ENCODE measurements at places on chromosomes 4 and X. TPM values are rescaled to one million over a fixed set of nuclear protein-coding genes. Genes with fewer than 3 reads are reported as not detected.
A peak's percentile ranks its signal among the peaks of the same experiment; 100 is the strongest.

- no peak for DNase-seq
Observed at GRCh38 chr4:68617003-68617698, 41.0 kb upstream of the UGT2B17 start.

GRCh38 chr4:180566492-180566891 is 1676.7 kb upstream of the TENM3 start:
- no peak for DNase-seq

DNA sequence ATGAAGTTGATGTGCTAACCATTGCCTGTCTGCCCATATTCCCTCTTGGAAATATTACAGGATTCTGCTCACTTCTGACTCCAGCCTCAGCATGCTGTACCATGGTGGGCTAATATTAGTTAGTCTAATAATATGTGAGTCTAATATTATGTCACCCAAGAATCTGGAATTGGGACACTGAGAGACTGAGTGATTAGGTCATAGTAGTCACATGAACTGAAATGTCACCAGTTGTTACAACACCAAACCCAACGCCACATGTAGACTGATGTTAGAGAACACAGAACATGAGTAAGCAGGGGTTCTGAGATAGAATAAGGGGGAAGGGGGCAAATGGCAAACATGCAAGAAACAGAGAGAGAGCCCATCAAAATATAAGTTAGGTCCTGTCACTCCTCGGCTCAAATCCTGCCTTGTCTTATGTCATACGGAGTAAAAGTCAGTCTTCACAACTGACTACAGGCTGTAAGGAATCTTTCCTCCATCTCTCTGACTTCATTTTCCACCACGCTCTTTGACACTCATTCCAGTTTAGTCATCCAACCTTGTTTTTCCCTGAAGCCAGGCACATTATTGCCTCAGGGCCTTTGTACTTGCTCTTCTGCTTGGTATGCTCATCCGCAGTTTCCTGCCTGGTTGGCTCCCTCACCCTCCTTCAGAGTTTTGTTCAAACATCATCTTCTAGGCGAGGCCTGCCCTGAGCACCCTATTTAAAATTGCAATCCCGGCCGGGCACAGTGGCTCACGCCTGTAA is 9.6 kb upstream of the SLAIN2 start:
- no peak for DNase-seq

- DNase-seq: no peak
Observed at GRCh38 chr4:172989984-172990820, 178.4 kb upstream of the GALNT7 start.

- no peak for DNase-seq
Observed at GRCh38 chr4:1802151-1802715, 9.1 kb downstream of the FGFR3 start.

DNA sequence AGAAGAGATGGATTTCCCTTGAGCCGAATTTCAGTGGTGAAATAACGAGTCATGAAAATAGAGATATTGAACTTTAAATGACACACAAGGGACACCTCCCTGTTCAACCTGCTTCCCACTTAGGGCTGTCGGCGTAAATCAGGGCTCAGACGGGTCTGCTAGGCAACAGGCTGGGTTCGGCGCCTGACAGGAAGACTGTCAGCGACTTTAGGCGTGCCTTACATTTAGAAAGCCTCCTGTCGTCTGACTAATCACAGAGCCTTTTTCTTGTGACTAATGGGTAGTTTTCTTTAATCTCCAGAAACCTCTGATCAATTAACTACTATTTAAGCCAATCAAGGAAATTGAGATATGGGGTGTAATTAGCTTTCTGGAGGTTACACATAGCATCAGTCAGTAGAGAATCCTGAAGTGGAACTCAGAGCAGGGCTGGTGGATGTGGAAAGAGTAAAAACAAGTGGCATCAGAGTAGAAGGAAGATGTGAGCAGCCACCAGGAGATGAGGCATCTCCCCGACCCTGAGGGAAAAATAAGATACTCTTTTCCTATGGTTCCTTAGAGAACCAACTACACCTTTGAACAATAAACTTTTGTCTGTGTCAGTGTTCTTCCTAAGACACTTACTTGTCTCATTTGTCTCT is 86.2 kb upstream of the HS3ST1 start:
- peak; percentile 9 for DNase-seq

DNA sequence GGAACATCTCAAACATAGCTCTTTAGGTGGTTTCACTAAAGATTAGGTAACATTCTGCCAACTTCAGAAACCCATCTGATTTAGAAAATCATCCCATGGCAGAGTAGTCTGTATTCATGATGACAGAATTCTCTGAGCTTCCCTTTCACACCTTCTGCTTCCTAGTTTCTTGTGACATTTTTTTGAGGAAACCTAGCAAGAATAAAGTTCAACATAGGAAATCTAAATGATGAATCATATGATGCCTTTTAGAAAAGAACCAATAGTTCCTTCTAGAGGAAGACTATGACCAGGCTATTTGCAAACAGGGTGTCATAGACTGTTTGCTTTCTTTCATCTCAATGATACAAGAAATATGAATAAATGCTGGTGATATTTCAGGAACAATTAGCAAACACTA is 49.8 kb upstream of the CAMK2D start:
- DNase-seq: no peak

- DNase-seq: peak; percentile 66
Observed at GRCh38 chrX:44873415-44874276, 658 bp downstream of the KDM6A start.

- DNase-seq: no peak
Observed at GRCh38 chr4:76737180-76737579, 160.8 kb downstream of the SOWAHB start.

GRCh38 chrX:9420275-9421265 is 44.3 kb upstream of the TBL1X start:
- DNase-seq: no peak

- no peak for DNase-seq
Observed at GRCh38 chr4:16659694-16660093, 238.8 kb downstream of the LDB2 start.

GRCh38 chr4:14871676-14872430 is 130.4 kb upstream of the CPEB2 start:
- DNase-seq: peak; percentile 16

DNA sequence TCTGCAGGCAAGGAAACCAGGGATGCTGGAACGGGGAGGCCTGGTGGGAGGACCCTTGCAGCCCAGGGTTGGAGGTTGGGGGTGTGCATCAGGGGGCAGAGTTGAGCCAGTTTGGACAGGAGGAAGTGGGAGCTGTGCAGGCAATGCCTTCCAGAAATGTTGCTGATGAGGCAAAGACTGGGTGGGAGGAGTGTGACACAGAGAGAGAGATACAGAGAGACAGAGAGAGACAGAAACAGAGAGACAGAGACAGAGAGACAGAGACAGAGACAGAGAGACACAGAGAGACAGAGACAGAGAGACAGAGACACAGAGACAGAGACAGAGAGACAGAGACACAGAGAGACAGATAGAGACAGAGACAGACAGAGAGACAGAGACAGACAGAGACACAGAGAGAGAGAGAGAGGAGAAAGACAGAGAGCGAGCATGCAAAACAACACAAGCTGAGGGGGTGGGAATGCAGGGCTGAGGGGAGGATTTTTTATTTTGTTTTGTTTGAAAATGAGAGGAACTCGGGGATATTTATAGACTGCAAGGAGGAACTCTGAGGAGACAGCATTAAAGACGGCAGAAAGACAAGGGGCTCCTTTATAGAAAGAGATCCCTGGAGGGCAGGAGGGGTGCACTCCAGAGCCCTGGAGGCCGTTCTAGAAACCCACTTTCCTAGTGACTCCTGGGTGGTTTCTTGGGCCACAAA is 1.9 kb upstream of the HAUS3 start:
- DNase-seq: peak; percentile 61

- no peak for DNase-seq
Observed at GRCh38 chr4:46386570-46386969, 3.4 kb downstream of the GABRA2 start.

GRCh38 chr4:156968479-156968984 is 3.1 kb downstream of the PDGFC start:
- DNase-seq: peak; percentile 80

- no peak for DNase-seq
Observed at GRCh38 chr4:148934926-148935578, 492.8 kb upstream of the NR3C2 start.

DNA sequence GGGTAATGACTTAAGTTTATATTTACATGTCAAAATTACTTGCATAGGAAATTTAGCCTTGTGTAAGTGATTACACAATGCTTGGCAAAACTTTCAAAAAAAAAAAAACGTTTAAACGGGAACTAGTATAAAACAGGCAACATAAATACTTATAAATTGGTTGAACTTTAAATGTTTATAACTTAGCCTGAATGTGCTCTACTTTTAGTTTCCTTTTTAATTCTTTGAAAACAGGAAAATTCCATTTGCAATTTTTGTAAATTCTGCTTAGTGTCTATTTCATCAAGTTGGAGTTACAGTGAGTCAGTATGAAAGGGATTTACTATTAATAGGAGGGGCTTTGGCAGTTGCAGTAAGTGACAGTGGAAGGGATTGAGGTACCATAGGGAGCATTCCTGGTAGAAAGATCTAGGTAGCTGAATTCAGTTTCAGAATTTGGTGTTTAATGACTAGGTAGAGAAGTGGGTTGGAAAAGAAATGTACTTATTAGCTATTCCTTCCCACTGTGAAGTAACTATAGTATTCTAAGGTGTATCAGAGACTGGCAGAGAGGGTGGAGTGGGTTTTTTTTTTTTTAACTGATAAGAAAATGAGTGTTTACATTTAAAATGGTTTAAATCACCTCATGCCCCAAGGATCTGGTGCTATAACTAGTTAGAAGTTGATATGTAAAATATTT is 2.8 kb downstream of the STAG2 start:
- DNase-seq: no peak

DNA sequence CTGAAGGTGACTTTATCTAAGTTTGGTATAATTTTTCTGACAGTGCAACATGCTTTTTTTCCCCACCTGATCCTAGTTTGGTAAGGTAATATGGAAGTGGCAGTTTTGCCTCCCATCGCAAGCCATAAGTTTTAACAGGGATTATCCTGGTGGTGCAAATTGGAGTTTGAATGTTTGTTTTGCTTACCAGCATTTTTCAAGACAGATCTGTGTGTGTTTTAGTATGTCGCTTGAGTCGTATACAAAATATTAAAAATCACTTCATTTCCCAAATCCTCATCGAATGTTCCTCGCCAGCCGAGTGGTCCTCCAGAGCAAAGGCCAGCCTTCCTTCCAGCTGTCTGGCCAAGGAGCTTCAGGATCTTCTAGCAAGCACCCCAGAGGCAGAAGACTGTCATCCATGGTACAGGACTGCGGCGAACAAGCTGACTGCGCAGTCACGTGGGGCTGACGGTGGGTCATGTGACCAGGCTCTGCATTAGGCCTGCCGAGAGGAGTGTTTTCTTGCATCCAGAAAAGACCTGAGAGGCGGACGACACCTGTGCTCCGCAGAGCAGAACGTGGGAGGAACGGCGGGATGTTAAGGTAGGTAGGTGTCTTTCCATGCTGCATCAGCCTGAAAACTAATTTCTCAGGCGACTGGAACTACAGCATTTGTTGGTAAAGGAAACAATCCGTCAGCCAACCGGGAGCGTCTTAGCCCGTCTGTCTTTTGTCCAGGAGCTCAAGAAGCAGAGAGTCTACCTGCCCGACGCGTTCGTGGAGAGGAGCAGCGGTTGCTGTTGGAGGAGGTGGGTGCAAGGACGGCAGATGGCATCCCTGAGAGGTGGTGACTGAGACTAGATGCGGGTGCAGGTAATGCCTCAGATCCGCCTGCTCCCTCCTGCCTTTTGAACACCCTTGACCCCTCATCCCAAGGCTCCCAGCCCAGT is at the start of gene GPRASP3:
Gene GPRASP3, plus strand, starts transcription at position 507 of the 932 bp plus-strand sequence. CDS start 28,253 bp downstream, outside the sequence.
- DNase-seq: peak; percentile 90

- peak; percentile 41 for DNase-seq
Observed at GRCh38 chrX:68920561-68920960, 91.7 kb downstream of the EFNB1 start.

- no peak for DNase-seq
Observed at GRCh38 chr4:126630230-126630629, 1002.5 kb upstream of the INTU start.

DNA sequence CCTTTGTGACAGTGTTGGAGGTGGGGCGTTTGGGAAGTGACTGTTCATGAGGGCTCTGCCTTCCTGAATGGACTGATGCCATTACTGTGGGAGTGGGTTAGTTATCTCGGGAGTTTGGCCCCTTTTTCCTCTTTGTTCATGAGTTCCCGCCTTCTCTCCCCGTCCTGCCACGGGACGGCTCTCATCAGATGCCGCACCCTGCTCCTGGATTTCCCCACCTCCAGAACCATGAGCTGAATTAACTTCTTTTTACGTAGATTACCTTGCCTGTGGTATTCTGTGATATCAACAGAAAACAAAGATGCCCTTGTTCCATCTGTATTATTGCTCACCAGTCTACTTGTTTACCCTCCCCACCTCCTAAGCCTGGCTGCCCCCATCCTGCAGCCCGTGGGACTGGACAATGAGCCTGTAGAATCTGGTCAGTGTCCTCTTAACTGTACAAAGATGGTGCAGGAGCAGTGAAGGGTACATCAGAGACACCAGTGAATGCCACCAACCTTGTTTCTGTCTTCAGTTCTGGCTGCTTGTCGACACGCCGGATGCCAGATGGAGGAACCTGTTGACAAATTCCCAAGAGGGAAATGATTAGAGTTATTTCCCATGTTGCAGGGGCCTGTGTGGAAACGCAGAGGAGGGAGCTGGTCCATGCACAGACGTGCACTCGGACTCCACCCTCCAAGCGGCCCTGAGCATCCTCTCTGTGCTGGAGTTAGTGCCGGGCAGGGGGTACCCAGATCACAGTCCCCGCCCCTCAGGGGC is 104.7 kb downstream of the ABLIM2 start:
- DNase-seq: no peak

GRCh38 chrX:101206471-101206870 is 13.1 kb upstream of the DRP2 start:
- DNase-seq: no peak

DNA sequence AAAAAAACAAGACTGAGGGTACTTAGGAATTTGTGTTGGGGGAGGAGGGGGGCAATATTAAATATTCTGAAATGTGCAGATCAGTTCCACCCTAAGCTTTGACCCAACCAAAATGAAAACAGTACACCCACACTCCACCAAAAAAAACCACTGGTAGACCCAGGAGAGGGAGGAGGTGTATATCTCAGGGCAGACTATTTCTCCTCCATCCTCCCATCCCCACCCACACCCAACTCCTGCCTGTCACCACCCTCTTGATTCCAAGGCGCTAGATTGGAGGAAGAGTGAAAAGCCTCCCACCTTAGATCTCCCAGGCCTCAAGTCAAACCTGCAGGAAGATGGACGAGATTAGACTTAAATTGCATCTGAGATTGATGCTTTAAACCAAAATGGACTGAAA is 76.6 kb upstream of the SRD5A3 start:
- DNase-seq: no peak

EDA gene
- 22.4 TPM for total RNA-seq

INTS12 gene
- 16.7 TPM for total RNA-seq

F8A2 gene
- not detected for total RNA-seq

TNMD gene
- not detected for total RNA-seq

PAK3 gene
- total RNA-seq: 9.3 TPM

MAGEB3 gene
- not detected for total RNA-seq

RNF150 gene
- total RNA-seq: 63.2 TPM

DCAF8L2 gene
- not detected for total RNA-seq

AFF2 gene
- total RNA-seq: 0.77 TPM

SPANXC gene
- total RNA-seq: not detected

COL4A5 gene
- 14.6 TPM for total RNA-seq

CCDC120 gene
- 5.6 TPM for total RNA-seq

NDNF gene
- 6.9 TPM for total RNA-seq

DYNLT3 gene
- total RNA-seq: 101 TPM

ADGRA3 gene
- total RNA-seq: 9.8 TPM

SLC26A1 gene
- total RNA-seq: 2.1 TPM

CDX4 gene
- total RNA-seq: not detected
